ENCODE measurements at places on chromosomes 2 and 18.

DNA sequence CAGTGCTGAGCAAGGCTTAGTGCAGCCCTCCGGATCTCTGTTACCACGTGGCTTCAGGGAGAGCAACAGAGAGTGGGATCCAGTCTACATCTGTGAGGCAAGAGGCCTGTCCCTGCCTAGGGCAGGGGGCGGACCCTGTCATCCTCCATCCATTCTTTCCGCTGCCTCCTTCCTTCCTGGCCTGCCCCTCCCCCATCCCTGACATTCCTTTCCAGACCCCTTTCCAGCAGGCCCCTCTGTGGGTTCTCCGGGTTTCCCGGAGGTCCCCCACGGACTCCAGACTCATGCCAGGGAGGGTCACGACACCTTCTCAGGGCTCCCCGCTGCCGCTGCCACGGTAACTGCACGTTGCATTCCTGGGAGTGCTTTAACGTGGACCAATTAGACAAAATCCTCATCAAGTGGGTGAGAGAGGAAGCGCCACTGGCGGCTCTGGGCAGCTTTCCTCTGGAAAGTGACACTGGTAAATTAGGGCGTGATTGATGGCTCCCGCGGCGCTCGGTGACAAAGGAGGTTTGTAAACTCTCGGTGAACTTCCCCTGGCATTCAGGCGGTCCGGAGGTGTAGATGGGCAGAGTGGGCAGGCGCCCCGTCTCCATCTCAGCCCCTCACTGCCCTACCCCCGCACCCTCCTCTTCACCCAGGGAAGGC, 11.4 kb downstream of the ATOH8 start:
- no peak for DNase-seq

DNA sequence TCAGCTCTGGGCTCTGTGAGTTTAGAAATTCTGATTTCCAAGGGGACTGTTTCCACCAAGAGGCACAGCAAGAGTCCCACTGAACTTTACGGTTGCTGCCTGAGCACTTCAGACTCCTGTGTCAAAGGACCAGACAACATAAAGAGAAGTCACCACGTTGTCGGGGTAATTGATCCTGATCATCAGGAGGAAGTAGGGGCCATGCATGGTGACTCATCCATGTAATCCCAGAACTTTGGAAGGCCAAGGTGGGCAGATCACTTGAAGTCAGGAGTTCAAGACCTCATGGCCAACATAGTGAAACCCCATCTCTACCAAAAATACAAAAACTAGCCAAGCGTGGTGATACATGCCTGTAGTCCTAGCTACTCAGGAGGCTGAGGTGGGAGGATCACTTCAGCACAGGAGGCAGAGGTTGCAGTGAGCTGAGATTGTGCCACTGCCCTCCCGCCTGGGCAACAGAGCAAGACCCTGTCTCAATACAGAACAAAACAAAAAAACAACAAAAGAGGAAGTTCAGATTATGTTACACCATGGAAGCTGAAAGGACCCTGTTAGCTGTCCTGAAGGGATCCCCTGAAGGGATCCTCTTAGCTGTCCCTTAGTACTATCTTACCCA, 9.4 kb upstream of the ASXL2 start:
- DNase-seq = no peak

DNA sequence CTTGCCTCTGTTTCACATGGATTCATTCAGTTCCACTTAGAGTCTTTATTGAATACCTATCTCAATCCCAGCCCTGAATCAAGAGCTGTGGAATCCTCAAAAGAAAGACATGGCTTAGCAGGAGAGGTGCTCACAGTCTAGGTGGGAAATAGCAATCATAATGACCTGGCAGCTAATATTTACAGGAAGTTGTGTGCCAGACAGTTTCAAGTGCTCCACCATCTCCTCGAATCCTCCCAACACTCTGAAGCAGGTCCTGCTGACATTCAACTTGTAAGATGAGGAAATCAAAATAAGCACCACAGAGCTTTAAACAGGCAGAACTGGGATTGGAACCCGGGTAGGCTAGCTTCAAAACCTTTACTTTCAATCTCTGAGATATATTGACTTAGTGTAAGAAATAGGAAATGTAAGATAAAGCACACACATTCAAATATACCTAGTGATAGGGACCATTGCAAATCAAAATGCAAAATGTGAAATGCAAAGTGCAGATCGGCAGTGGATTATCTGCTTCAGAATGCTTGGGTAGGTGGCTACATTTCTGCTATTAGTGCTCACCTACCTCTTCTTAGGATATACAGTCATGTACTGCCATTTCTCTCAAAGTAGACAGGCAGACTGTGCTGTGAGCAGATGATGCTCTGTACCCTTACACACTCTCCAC, 182.0 kb downstream of the PRKCE start:
- DNase-seq = no peak

- DNase-seq = no peak
These were observed 163.6 kb downstream of the NAPG start for GRCh38 chr18:10689236-10690034.

DNA sequence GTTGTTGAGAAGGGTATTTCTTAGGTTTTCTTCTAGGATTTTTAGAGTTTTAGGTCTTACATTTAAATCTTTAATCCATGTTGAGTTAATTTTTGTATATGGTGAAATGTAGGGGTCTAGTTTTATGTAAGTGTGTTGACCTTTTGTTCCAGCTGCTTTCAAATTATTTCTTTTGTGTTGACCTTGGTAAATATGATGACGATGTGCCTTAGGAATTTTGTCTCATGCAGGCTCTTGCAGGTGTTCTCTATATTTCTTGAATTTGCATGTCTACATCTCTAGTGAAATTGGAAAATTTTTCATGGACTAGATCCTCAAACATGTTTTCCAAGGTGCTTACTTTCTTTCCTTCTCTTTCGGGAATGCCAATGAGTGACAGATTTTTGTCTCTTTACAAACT, 1609.3 kb upstream of the ZEB2 start:
- DNase-seq = no peak

GRCh38 chr2:57908736-57909161, 137.9 kb upstream of the VRK2 start:
- no peak for DNase-seq

DNA sequence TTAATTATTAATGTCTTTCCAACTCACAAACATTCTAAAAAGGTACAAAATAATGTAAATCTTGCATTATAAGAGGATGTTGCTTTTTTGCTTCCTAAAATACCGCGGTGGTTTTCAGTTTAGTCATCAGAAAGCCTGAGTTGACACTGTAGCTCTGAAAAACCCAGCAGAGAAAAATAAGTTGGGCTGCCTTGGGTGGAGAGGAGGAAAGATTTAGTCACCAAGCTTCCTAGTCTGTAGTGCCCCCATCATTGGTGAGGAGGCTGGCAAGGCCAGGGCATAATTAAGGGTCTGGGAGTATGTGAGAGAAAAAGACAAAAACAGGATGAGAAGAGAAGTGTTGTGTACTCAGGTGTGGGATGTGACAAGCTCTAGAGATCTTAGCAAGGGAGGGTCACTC, 5.7 kb downstream of the PTPRM start:
- no peak for DNase-seq

GRCh38 chr2:132268977-132269523, 107.3 kb upstream of the ANKRD30BL start:
- DNase-seq = no peak

GRCh38 chr18:75267643-75268363, 57.2 kb downstream of the TSHZ1 start:
- DNase-seq = no peak
